ENCODE measurements at places on chromosomes 16 and 17. TPM values are rescaled to one million over a fixed set of nuclear protein-coding genes. Genes with fewer than 3 reads are reported as not detected.

GRCh38 chr16:88523309-88524161, 46.7 kb upstream of the ZC3H18 start:
- no peaks in the 10 kb centered on the region for H3K27me3 ChIP-seq
- DNase-seq = no peak
- H3K4me3 ChIP-seq = no peak overlapping the region
- H3K36me3 ChIP-seq = no peaks in the 10 kb centered on the region

The TMEM132E gene
- not detected for total RNA-seq

- H3K27ac ChIP-seq = no peak within 1 kb of the TSS
- no peaks in the 10 kb centered on the region for H3K27me3 ChIP-seq
- peaks cover 12% of the 10 kb centered on the region for H3K4me1 ChIP-seq
- no peaks in the 10 kb centered on the region for H3K36me3 ChIP-seq
- DNase-seq = peak; percentile 14
These were observed at the start of gene CASKIN1 for GRCh38 chr16:2196162-2196980. Gene CASKIN1, minus strand, starts transcription at chr16:2196605. Its CDS starts 173 bp downstream, at chr16:2196432.

DNA sequence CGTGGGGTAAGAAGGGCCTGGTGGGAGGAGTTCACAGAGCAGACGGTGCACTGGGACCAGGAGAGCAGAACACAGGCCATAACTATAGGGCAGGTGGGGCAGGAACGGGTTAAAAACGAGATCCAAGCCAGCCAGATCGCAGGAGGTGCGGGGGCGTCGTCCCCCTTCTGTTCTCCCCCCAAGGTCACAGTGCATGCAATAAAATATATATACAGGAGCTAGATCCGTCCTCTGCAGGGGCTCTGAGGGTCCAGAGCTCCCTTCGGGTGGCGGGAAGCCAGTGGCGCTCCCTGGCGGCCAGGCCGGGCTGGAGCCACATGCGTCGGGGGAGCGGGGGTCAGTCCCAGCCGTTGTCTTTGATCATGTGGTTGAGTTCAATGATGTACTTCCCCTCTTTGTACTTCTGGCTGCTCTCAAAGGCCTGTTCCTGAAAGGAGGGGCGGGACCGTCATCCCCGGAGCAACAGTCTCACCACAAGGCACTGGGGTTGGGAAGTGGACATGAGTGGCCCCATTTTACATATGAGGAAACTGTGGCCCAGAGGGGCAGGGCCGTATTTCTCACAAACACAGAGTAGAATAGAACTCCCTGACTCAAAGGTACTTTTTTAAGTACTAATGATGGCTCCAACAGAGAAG, 768 bp upstream of the TBX6 start:
- H3K27ac ChIP-seq = peak overlapping the region; percentile 27
- H3K4me3 ChIP-seq = peak overlapping the region; percentile 78
- H3K4me1 ChIP-seq = peaks cover 31% of the 10 kb centered on the region
- H3K27me3 ChIP-seq = no peaks in the 10 kb centered on the region
- H3K36me3 ChIP-seq = no peaks in the 10 kb centered on the region
